ENCODE measurements at places on chromosomes 3 and 15.

DNA sequence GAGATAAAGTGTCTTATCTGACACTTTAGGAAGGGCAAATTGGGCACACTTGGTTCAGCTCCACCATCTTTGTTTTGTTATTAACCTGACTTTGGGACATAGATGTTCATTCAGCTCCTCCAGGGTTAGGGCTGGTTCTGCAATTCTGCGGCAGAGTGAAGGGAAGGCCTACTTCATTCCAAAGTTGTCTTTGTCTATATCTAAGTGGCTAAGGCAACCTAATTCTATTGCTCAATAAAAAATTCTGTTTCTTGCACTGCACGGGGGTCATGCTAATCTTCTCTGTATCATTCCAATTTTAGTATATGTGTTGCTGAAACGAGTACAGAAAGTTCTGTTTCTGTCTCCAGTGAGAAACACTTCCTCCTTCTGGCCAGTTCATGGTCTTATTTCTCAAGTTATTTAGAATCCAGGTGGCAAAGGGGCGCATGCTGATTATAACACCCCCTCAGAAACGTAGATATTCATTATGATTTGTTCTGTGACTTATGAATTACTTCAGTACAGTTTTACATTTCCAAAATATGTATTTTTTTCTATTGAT, 53.5 kb downstream of the PFN2 start:
- no peak for DNase-seq

DNA sequence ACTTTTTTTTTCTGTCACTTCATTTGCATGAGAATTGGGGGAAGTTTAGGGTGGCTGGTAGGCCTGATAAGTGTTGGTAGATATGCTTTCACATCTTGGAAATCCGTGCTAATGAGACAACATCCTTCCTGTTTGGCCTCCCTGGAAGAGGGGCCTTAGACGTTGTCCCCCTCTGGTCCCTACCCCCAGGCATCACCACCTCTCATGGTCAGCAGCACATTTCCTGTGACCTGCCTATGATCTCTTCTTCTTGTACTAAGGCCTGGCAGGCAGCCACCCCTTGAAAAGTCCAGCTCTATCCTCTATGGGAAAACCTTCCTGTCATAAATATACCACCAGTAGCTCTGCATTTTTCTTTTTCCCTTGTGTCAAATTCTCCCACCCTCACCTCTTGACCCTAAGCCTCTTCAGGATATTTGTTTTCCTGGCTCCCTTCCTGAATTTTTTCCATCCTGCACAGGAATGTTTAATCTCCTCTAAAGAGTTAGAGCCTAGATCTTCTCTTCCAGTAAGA, 107.8 kb downstream of the SNRK start:
- peak; percentile 28 for DNase-seq

DNA sequence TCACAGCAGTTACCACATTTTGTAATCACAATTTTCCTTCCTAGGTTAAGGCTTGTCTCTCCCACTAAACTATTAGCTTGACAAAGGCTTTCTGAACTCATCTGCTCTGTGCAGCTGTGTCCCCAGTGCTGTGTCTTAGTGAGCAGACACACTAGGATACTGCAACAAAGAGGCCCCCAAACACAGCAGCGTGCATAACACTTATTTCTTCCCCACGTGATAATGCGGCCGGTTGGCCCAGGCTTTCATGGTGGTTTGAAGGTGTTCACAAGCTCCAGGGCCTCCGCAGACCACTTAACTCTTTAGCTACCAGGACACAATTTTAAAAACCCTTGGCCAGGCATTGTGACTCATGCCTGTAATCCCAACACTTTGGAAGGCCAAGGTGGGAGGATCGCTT, 2.2 kb upstream of the HDAC11 start:
- no peak for DNase-seq

DNA sequence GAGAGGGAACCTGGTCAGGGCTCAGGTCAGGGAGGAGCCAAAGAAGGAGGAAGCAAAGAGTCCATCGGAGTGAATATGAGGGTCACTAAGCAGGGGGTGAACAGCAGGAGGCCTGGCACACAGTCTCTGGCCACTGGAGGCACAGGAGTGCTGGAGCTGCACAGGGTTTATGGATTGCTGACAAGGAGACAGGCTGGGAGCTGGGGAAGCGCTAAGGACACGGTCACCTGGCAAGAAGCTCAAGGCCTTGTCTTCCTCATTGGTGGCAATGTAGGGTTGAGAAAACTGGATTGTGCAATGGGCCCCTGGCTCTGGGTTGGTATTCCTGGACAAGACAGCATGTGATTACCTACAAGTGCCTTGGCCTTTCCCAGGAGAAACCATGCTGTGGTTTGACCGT, 5.8 kb upstream of the CAMP start:
- no peak for DNase-seq

DNA sequence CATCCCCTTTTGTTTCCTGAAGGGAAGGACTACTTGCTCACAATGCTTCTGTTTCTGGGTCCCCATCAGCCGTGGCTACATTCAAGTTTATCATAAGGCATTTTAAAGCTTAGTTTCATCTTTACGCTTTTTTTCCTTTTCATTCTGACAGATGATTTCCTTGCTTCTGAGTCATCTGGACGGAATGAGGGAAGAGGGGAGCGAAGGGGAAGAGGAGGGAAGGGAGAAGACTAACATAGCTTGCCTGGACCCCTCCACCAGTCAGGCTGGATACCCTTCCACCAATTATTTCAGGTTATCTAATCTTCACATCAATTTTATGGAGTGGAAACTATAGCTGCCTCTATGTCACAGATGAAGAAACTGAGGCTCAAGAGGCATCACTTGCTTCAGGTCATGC, 27.6 kb downstream of the FAM3D start:
- no peak for DNase-seq

DNA sequence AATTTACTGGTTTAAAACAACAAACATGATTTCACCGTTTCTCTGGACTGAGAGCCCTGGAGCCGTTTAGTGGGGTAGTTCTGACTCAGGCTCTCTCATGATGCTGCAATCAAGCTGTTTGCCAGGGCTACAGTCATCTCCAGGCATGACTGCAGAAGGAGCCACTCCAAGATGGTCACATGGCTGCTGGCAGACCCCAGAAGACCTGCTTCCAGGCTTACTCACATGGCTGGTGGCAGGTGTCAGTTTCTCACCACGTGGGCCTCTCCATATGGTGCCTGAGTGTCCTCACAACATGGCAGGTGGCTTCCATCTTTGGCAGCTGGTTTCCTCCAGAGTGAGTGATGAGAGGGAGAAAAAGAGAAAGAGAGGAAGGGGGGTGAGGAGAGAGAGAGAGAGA, 378.3 kb upstream of the RGMA start:
- no peak for DNase-seq

DNA sequence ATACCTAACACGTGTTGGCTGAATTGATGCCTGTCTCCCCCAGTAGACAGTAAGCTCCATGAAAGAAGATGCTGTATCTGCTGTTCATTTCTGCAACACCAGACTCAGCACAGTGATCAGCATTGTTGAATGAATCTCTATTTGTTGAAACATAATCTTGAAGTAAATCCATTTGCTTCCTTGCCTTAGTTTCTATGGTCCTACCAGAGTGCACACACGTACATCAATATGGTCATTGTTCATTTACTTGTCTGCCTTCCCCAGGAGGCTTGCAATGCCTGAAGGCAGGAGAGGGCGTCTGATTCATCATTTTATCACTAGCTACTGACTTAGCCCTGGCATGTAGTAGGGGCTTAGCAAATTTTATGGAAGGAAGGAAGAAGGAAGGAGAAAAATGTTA, 19.2 kb downstream of the RBP2 start:
- DNase-seq: no peak

- DNase-seq: no peak
Measured at GRCh38 chr15:67329984-67330733, 75.6 kb downstream of the IQCH start.

DNA sequence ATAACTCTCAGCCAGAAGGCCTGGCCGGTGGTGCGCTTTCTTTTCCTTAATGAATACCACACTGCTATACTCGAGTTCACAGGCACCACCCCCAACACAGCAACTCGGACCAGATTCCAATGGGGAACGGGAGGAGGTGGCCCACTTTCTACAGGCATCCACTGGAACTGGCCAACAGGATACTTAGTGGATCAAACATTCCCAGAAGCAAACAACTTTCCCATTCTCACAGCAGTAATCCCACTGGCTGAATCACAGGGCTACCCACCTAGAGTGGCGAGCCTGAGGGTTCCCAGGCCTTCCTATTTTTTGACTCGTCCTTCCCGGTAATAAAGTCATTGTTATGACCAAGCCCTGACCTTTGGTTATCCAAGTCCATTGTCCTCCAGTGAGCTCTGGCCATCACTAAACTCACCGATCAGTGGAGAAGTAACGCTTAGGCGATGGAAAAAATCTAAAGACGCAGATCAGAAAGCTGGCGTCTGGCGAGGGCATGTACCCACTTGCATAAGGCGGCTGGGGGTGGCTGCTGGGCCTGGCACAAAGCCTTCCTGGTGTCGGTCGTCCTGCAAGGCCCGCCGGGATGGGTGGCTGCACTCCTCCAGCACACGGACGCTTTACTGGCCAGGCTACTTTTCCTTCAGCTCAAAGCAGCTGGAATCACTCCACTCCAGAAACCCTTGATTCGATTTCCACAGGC, 1.2 kb downstream of the EOGT start:
- peak; percentile 22 for DNase-seq

DNA sequence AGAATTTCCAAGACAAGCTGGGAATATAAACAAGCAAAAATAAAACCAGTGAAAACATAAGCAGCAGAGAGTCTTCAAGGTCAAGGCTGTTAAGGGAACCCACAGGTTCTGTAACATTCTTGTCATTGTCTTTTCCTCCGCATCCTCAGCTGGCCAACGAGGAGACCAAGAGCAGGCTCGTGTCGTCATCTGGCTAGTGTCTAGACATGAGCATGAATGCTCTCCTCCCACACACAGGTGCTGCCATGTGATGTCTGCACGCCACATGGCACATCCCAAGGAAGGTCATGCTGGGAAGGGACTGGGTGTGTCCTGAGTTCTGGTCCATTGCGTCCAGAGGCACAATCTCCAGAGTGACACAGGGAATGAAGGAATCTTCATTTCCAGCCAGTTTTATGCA, 156.2 kb downstream of the POLR2M start:
- DNase-seq: no peak

DNA sequence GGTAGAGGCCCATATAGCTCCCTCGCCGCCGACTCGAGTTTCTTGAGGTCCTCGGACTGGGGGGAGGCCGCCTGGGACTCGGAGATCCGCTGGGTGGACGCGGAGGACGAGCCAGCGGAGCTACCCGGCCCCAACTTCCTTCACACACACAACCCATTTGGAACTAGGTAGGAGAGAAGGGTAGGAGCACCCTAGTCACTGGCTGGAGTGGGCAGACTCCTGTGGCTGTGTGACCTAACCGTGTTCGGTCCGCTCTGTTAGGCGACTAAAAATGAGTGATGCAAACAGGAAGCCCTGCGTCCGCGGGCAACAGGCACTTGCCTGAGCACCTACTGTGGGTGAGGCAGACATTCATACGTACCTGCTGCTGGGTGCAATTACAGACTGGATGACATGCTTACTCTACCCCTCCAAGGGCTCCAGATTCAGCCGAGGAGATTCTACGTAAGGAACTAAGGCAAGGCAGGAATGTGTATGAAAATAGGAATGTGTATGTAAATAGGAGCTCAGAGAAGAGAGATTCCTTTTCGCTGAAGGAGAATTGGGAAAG, 4.6 kb upstream of the SIN3A start:
- peak; percentile 40 for DNase-seq

DNA sequence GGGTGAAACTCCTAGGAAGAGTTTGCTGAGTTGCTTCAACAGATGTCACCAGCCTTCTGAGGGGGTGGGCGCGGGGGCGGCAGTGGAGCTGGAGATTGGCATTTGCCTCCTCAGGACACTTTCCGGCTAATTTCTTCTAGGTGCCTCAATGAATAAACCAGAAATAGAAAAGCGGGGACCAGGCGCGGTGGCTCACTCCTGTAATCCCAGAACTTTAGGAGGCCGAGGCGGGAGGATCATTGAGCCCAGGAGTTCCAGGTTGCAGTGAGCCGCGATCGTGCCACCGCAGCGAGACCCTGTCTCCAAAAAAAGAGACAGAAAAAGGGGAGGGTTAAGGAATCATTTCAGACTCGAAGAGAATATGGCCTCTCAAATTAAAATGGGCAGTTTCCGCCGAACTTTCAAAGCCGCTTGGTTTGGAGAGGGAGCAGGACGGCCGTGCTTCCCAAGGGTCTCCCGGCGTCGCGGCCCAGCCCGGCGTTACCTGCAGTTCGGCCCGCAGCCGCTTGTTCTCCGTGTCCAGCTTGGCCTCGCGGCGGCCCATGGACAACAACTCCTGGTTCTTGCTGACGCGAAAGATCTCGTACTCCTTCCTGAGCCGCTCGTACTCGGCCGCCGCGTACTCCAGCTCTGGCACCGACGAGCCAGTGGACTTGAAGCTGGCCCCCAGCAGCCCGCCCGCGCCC, 587 bp downstream of the NPHP3 start:
- peak; percentile 62 for DNase-seq

DNA sequence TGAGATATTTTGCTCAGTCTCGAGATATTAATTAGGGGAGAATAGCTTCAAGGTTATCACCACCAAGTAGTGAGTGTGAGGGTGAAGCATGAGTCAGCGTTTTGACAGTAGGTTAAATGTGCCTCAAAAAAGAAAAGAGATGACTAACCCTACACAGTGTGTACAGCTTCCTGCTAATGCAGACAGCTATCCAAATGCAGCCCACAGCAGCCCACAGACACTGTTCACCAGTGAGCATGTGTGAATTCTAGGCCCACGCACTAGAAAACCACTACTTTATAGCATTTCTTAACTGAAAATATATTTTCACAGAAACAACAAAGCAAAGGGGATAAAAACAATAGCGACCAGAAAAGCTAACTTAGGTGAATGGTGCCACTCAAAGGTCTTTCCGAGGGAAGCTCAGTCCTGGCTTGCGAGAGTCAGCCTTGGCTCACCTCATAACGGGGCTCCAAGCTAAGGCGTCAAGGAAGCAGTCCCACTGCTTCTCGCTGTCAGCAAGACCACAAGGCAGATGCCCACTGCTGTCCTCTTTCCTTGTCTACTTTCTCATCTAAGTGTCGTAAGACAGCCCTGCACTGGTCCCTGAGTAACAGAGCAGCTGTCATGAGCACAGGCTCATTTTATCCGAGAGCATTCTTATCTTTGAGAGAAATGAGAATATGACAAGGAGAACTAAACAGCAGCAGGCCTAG, 47.6 kb downstream of the TXNRD3 start:
- no peak for DNase-seq

DNA sequence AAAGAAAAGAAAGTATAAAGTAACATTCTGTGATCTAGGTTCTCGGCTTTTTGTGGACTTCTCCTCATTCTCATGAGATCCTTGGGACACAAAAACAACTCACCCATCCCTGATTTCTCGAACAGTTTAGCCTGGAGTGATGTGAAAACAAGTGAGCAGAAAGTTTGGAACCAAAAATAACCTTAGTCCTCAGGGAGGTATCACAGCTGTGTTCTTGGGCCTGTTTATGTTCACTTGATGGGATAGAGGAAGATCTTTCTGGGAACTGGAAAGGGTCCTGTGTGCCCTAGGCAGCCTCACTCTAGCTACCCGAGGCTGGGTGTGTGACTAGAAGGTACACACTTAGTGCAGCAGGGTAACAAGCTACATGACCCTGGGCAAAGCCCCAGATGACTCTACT, 308.8 kb upstream of the PDZRN3 start:
- no peak for DNase-seq

- DNase-seq: no peak
Measured at GRCh38 chr3:169658311-169658931, 5.1 kb downstream of the MECOM start.

- DNase-seq: peak; percentile 42
Measured at GRCh38 chr3:54988838-54989630, 61.2 kb upstream of the LRTM1 start.

- DNase-seq: no peak
Measured at GRCh38 chr3:188812198-188812597, 359.6 kb upstream of the TPRG1 start.

GRCh38 chr3:48607519-48607918, 1.9 kb downstream of the UQCRC1 start:
- no peak for DNase-seq
